ENCODE measurements at places on chromosomes 2 and 18.

GRCh38 chr2:173664513-173664910 lies 300.7 kb downstream of the SP3 start:
- no peak for DNase-seq

DNA sequence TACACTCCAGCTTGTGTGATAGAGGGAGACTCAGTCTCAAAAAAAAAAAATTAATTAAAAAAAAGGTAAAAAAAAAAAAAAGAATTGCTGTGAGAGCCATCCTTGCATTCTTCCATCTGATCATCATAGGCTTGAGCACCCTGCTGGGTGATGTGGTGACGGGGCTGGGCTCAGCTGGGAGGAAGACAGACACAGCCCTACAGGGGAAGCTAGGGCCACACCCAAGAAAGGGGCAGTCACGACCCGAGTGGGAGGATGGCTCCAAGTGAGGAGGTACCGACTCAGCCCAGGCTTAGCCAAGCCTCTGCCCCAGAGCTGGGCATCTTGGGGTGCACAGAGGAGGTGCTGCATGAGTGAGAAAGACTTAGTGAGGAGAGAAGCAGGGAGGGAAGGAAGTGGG lies 165.5 kb downstream of the SH3RF3 start:
- DNase-seq = no peak

- no peak for DNase-seq
Observed at GRCh38 chr2:28582152-28582551, 86.3 kb downstream of the PLB1 start.

DNA sequence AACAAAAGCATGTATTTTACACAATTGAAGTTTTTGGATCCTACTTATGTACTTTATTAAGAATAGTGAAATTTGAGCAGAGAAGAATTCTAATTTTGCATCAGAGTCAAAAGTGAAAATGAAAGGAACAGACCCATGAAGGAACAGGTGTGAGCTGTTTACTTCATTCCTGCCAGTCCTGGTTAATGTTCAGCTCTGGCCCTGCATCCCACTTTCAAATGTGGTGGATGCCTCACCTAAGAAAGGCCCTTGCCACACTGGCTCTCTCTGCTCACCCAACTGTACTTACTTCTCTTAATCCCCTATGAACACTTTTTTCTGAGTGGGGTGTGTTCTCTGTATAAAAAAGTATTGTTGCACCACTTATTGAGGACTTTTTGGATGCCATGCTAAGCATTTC lies 22.2 kb downstream of the FAM110C start:
- DNase-seq = peak; percentile 18

DNA sequence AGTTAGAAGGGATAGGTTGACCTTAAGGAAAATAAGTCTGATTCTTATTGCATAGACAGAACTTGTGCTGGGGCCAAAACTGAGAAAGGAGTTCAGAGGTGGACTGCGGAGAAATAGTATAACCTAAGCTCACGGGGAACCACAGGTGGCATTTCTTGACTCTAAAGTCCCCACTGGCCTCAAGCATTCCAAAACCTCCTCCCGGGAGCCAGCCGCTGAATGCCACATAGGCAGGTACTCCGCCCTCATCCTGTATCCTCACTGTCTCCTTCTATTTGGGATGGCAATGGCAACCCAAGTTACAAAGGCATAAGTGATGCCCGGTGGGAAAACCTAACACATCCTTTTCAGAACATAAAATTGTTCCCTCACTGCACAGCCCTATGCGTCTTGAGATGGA lies 173.0 kb downstream of the SP3 start:
- no peak for DNase-seq

DNA sequence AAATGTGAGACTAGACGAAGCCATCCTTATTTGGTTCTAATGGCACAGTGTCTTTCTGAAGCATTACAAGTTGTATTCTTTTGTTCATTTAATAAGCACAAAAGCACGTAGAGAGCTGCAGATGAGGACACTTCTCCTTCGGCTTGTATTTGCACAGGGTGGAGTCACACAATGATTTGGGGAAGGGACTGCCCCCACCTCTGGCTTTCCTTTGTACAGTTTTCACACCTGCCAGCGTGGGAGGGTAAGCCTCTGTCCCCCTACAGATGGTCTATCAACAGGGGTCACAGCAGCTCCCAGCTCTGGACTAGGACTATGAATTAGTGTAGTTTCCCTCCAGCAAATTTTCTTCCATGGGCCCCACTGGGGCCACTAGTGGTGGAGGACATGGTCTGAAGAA lies 108.2 kb upstream of the KLHL14 start:
- DNase-seq = no peak

GRCh38 chr2:207802650-207803049 lies 32.9 kb upstream of the FZD5 start:
- no peak for DNase-seq

DNA sequence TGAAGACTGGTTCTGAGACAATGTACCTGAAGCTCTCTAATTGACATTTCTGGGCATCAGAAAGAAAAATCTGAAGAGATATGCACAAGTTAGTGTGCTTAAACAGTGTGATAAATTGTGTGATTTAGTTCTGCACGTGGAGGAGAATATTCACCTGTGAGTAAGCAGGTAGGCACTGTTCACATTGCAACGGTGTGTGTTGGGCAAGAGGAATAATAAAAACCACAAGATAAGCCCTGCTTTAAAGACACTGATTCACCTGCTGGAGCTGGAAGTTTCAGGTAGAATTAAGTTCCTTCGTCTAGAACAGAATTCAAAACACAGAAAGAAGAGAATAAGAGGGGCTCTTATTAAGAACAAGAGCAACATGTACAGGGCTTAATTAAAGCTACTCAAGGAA lies 864.3 kb upstream of the SOX11 start:
- DNase-seq = no peak

DNA sequence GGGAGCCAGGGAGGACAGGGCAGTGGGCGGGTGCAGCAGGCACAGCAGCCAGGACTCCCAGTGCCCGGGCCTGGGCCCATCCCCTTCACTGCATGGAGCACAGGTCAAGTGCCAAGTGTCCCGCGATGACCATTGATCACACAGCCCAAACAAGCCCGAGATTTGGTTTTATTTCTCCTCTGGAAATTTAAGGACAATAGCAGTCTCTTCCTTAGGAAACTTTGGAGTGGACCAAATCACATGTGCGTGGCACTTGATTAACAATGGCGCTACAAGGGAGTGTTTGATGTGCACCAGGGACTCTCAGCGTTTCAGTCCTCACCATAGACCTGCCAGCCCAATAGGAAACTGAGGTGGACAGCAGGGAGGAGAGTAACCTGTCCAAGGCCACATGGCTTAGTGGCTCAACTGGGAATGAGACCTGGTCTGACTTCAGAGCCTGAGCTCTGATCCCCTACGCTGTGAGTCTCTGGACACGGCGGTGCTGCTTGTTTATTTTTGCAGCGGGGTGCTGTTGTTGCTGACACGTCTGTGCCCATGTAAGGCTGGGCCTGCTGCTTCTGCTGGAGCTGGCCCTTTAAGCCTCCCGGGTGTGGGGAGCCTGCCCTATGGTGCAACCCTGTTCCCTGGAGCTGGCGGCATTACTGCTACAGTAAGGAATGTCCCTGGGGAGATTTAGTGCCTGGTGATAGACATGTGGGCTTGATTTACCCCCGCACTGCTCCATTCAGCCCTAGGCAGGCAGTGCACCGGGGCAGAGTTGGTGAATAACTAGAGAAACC lies 194.2 kb downstream of the INHBB start:
- no peak for DNase-seq

GRCh38 chr2:118502106-118502505 lies 345.3 kb downstream of the EN1 start:
- DNase-seq = no peak

DNA sequence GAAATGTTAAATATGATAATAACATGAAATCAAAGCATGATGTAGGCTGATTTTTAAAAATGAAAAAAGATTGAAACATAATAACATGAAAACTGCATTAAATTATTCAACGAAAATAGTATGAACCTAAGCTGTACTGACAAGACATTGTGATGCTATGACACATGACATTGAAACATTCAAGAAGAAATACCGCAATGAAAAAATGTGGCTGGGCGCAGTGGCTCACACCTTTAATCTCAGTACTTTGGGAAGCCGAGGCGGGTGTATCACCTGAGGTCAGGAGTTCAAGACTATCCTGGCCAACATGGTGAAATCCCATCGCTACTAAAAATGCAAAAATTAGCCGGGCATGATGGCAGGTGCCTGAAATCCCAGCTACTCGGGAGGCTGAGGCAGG lies 14.6 kb downstream of the CXCR1 start:
- DNase-seq = no peak

GRCh38 chr2:215652388-215652787 lies 216.5 kb upstream of the FN1 start:
- no peak for DNase-seq

DNA sequence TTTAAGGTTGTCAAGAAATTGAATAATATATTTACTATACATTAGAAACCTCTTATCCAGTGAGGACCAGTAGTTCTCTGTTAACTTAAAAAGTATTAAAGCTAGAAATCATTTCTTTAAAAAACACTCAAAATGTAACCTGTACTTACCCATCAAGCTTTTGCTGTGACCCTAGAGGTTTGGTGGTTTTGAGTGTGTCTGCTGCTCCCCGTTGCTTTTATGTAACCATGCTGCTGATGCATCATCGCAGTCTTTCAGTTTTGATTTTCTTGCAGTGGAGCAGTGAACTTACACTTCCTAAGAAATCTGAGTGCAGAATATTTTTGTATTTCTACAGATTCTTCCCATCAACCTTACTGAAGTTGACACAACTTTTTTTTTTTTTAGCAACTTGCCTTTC lies 34.2 kb downstream of the MRPS9 start:
- DNase-seq = peak; percentile 16

DNA sequence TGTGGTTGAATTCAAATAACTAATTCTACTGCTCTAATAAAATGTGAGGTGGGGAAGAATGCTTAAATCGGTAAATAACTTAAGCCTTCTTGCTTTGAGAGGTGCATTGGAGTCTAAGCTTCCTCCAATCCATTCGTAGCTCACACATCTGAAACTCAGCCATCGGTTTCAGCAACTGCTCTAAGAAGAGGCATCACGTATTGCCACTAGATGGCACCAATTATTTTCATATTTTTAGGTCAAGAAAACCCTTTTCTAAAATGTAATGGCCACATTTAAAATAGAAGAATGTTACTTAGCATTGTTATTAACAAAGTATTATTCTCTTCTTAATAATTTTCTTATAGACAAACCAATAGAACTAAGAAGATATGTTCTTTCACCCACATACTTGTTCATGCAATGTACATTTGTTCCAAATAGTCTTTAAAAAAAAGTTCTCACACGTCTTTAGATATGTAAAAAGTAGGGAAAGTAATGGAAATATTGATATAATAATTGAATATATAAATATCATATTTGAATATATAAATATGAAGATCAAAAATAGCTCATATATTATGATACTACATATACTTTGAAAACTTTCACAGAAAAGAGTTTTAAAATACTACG lies 229.8 kb downstream of the CCDC178 start:
- no peak for DNase-seq

- no peak for DNase-seq
Observed at GRCh38 chr2:120511536-120511935, 165.6 kb downstream of the INHBB start.

- DNase-seq = no peak
Observed at GRCh38 chr2:129794540-129794939, 184.9 kb upstream of the RAB6C start.

- no peak for DNase-seq
Observed at GRCh38 chr2:168718622-168719021, 83.8 kb upstream of the NOSTRIN start.

DNA sequence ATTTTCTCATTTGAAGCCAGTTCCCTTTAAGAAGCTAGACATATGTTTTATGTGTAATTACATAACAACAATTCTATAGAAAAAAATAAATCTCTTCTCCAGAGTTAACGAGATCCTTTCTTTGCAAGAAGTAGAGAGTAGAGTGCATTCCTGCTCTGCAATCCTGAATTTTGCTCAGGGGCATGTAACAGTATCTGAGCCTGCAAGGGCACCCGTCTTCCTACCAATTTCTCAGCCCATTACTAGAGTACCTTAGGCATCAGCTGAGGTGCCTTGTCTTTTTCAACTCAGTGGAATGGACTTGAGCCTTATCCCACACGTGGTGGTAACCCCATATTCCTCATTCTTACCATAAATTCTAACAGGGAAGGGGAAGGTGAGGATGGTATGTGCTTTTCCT lies 205.9 kb downstream of the IKZF2 start:
- no peak for DNase-seq

DNA sequence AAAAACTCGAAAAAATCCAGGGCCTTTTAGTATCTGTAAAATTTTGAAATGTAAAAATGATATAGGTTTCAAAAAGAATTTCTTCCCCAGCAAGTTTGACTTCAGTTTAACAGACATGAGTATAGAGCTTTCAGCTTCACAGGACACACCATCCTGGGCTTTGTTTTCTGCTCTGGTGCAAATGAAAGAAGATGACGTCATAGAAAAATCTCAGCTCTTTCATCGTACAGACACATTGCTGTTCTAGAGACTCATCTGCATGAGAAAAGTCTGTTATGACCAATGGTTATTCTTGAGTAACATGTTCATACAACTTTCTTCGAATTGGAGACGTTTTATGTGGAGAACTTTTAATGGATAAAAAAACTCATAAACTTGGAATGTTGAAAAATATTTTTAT lies 111.7 kb upstream of the DYNAP start:
- DNase-seq = no peak

DNA sequence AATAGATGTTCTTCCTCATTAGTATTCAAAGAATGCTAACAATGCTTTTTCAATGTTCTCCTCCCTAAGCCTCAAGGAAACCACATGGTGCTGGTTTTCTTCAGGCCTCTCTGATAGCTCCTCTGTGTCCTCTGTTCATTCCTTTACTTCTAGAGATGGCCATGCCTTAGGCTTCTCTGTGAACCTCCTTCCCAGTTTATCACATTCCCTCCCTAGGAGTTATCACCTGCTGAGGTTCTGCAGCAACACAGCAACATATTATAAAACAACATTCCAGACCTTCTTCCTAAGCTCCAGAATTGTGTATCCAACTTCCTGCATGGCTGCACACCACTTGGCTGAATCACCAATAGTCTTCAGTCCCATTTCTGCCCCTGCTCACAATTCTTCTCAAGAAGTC lies 325.5 kb downstream of the IRS1 start:
- no peak for DNase-seq

DNA sequence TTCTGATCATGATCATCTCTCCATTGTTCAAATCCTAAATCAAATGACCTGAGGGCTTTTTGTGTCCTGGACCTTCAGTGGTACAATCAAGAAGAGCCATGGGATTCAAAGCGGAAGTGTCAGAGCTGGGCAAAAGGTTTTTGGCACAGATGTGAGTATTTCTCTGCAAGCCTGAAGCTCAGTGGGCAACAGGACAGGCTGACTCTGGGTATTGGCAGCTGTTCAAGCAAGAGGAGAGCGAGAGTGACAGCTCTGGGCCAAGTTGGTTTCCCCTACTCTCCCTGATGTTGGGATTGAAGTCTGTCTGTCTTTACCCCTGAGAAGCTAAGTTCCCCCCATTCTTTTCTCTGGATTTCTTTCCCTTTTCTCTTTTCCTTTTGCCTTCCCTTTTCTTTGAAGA lies 33.3 kb downstream of the DSEL start:
- no peak for DNase-seq

DNA sequence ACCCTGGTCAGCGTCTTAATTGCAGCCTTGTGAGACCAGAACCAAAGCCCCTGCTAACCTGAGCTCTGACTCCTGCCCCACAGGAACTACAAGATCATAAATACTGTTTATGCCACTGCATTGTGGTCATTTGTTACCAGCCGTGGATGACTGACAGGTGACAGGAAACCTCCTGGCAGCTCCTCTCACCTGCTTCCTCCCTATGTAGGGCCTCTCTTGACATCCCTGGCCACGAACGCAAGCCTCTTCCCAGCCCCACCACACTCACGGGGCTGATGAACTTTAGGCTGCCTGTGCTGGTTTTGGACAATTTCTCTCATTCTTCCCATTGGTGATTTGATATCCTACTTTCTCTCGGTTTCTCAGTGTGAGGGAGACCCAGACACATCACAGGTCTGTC lies 357.2 kb upstream of the MYT1L start:
- DNase-seq = no peak

Data from CD4-positive, alpha-beta T cell treated with Interleukin-17A for 1 hour (primary cell).